ENCODE measurements at places on chromosomes 1 and 21. TPM values are rescaled to one million over a fixed set of nuclear protein-coding genes. Genes with fewer than 3 reads are reported as not detected.

Gene BACE2
- 0.15 TPM for total RNA-seq

Gene KLHDC7A
- 0.53 TPM for total RNA-seq

Gene ANGPTL1
- total RNA-seq = not detected

Gene AK5
- 1.5 TPM for total RNA-seq

Gene FCRL4
- not detected for total RNA-seq

DNA sequence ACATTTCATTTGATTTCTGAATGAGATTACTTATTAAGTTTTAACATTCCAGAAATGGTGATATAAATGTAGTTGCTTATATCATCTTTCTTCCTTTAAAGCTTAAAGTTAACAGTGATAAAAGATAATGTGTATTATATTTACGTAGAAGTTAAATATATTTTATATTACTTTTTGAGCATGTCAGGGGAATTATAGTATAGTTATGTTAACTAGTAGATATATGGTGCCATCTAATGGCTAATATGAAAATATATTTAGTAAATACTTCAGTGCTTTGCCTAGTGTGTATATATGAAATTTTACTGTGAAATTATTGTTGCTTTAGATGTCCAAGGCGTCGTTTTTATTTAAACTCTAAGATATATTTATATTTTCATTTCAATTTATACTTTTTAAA, 51.5 kb downstream of the SYT14 start:
- DNase-seq = no peak

- DNase-seq = no peak
Measured at GRCh38 chr1:31786366-31787060, 22.4 kb upstream of the ADGRB2 start.

GRCh38 chr1:41242342-41243078, 404 bp upstream of the SCMH1 start:
- peak; percentile 3 for DNase-seq

GRCh38 chr1:35797380-35797779, 10.4 kb upstream of the AGO4 start:
- DNase-seq = no peak

DNA sequence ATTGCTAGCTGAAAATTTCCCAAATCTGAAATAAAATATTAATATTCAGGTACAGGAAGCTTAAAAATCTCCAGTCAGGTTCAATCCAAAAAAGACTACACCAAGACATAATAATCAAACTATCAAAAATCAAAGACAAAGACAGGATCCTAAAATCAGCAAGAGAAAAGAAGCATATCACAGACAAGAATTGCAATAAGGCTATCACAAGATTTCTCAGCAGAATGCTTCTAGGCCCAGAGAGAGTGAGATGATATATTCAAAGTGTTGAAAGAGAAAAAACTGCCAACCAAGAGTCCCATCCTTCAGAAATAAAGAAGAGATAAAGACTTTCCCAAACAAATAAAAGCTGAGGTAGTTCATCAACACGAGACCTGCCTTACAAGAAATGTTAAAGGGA, 5.0 kb upstream of the SELP start:
- DNase-seq = no peak

DNA sequence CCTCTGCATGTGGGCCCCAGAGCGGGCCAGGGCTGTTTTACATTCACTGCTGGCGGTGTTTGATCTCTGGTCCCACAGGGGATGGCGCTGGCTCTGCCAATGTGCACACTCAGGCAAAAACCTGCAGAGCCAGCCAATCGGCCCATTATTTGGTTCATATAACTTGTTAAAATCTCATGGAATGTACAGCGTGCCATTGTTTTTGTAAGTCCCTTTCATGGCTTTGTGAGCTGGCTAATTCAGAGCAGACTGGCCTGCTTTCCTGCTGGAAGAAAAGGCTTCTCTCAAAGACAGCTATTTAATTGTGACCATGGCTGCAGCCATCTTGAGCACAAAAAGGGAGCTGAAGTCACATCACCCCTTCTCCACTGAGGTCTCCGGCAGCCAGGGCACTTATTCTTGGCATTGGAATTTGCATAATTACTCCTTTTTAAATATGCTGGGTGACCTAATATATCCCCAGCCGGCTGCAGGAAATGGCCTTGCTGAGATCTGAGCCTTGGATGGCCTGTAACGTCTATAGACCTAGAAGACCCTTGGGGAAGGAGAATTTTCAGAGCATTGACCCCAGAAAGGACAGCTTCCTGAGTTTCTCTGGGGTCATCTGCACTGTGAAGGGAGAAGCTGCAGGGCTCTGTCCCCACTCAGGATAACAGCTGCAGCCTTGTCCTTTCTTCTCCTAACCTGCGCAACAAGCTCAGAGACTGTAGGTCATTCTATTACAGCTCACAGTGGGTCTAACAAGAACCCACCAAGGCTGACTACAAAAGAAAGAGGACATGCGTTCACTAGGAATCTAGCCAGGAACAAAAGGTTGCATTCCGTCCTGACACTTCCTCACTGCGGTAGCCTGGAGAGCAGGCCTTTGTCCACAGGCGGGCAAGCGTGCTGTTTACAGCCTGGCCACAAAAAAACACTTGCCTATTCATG, 45.8 kb downstream of the BCAR3 start:
- peak; percentile 97 for DNase-seq

- DNase-seq = no peak
Measured at GRCh38 chr1:7220007-7220406, 434.8 kb downstream of the CAMTA1 start.

- DNase-seq = no peak
Measured at GRCh38 chr21:32307706-32308105, 9.1 kb downstream of the MRAP start.

GRCh38 chr1:79950511-79950910, 944.0 kb upstream of the ADGRL4 start:
- DNase-seq = no peak

DNA sequence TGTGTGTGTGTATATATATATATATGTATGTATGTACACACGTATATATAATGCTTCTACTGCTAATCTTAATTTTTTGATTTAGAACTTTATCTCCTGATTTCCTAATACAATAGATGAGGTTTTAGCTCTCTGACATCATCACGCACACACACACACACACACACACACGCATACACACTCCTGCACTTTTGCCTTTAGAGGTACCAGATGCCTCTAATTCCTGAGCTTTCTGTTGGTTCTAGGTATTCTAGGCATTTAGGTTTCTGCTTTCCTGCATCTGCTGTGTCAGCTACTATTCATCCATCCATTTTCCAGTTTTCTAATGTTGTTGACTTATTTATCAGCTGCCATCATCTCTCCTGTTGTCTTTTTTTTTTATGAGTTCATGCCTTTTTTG, 348.3 kb downstream of the ASTN1 start:
- no peak for DNase-seq

GRCh38 chr1:47622776-47623556, 185.1 kb downstream of the FOXD2 start:
- no peak for DNase-seq

DNA sequence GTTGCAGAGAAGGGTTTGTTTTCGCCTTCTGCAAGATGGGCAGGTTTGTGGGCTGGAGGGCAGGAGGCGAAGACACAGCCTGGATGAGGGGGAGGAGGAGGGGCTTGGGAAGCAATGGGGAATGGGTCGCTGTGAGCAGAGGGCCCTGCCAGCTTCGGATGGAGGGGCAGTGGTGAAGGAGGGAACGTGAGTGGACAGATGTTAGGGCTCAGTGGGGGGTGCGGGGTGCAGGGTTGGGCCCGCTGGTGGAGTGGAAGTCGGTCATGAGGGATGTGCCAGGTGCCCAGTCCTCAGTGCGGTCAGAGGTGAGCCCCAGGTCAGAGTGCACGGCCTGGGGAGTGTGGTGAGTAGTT, 55.5 kb upstream of the ABCG1 start:
- DNase-seq = no peak

GRCh38 chr1:84855691-84856630, 37.0 kb downstream of the LPAR3 start:
- no peak for DNase-seq

- DNase-seq = no peak
Measured at GRCh38 chr1:185156288-185156853, 382 bp downstream of the TRMT1L start.

- DNase-seq = no peak
Measured at GRCh38 chr1:185790194-185790735, 56.1 kb downstream of the HMCN1 start.
